ENCODE measurements at places on chromosomes 11 and 22.

DNA sequence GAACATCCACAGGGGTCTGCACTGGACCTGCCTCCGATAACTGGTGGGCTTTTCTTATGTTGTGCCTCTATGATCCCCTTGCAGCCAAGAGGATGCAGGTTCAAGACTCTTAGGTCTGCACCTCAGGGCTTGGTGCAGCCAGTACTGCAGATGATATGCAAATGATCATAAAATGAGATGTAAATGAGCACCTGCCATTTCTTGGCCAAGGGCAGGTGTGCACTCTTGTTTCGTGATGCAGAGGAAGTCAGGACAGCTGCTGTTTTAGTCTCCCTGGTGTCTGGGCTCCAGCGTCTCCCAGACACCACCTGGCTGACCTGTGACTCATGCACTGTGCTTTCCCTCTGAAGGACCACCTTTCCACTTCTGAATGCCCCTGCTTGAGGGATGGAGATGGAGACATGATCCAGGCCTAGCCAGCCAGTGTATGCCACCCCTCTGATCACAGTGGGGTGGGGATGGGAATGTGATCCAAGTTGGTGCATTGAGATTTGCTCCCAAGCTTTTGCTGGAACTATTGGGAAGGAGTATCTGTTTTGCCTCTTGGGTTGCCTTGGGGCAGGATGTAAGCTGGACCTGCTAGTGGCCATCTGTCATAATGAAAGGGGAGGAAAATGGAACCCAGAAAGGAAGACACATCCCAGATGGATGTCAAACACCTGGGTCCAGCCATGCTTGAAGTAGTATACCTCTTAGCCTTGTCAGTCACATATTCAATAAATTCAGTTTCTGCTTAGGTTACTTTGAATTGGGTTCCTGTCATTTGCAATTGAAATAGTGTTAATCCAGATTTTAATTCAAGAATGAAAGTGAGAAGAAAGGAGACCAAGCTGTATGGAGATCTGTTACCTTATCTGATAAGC lies 3.3 kb upstream of the KCNJ11 start:
- no peaks in the 10 kb centered on the region for H3K4me1 ChIP-seq
- H3K27me3 ChIP-seq, result peaks cover 16% of the 10 kb centered on the region
- H3K4me3 ChIP-seq, result no peak overlapping the region
- no peaks in the 10 kb centered on the region for H3K36me3 ChIP-seq

DNA sequence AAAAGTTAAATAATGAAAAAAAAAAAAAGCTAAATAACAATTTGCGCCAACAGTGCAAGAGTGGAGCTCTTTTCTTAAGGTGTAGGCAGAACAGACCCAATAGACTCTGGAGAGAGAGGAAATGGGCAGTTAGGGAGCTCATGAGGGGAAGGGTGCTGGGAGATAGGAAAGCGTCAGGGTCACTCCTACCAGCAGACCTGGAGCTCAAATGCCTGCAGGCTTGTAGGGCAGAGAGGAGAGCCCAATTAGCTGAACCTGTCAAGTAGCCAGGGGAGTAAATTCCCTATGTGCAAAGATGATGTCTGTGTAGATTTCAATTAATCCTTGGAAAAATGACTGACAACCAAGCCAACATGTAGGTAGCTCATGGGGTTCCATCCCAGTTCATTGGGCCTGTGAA lies 73.0 kb downstream of the RAB30 start:
- peaks cover 37% of the 10 kb centered on the region for H3K4me1 ChIP-seq
- H3K27ac ChIP-seq, result no peak overlapping the region
- no peak overlapping the region for H3K4me3 ChIP-seq
- H3K27me3 ChIP-seq, result no peaks in the 10 kb centered on the region
- DNase-seq, result no peak
- peaks cover 18% of the 10 kb centered on the region for H3K36me3 ChIP-seq

GRCh38 chr11:58685973-58686722 lies 45.6 kb downstream of the GLYAT start:
- 0 out of 2 replicates have a peak, but pooled peaks cover 6% of the 10 kb centered on the region for H3K4me1 ChIP-seq
- no peak overlapping the region for H3K4me3 ChIP-seq
- no peak for DNase-seq
- no peak overlapping the region for H3K27ac ChIP-seq
- H3K27me3 ChIP-seq, result peaks cover 5% of the 10 kb centered on the region

DNA sequence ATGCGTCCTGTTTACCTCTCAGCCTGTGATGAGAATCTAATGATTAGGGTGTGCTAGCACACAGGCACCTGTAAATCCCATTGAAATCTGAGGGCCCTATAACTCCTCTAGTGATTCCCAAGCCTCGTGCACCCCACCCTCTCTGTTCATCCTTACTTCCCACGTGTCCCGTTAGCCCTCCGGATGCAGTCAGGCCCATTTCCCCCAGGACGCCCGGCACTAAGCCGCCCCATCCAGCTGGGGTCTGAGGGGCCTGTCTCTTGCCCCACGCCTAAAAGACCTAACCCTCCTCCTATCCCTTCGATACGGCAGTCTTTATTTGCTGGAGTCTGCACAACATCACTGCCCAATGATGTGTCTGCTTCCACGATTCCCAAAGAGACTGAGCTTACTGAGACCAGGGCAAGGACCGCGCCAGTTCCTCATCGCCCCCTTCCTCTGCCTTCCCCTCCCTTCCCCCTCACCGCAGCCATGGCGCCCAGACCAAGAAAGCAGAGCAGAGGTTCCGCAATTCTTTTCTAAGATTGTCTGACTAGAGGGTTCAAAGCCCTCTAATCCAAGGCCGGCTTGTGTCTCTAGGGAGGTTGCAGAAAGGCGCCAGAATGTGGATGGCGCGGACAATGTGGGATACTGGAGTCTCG lies 1.1 kb upstream of the FADS2 start:
- no peaks in the 10 kb centered on the region for H3K36me3 ChIP-seq
- H3K27ac ChIP-seq, result peak overlapping the region; percentile 79
- peak overlapping the region; percentile 91 for H3K4me3 ChIP-seq
- no peak for DNase-seq
- H3K27me3 ChIP-seq, result peaks cover 2% of the 10 kb centered on the region

- no peak overlapping the region for H3K4me3 ChIP-seq
- H3K36me3 ChIP-seq, result no peaks in the 10 kb centered on the region
- no peak for DNase-seq
- H3K27me3 ChIP-seq, result peaks cover 11% of the 10 kb centered on the region
- peaks cover 11% of the 10 kb centered on the region for H3K4me1 ChIP-seq
Observed at GRCh38 chr11:94533696-94534630, 9.8 kb upstream of the FUT4 start.

DNA sequence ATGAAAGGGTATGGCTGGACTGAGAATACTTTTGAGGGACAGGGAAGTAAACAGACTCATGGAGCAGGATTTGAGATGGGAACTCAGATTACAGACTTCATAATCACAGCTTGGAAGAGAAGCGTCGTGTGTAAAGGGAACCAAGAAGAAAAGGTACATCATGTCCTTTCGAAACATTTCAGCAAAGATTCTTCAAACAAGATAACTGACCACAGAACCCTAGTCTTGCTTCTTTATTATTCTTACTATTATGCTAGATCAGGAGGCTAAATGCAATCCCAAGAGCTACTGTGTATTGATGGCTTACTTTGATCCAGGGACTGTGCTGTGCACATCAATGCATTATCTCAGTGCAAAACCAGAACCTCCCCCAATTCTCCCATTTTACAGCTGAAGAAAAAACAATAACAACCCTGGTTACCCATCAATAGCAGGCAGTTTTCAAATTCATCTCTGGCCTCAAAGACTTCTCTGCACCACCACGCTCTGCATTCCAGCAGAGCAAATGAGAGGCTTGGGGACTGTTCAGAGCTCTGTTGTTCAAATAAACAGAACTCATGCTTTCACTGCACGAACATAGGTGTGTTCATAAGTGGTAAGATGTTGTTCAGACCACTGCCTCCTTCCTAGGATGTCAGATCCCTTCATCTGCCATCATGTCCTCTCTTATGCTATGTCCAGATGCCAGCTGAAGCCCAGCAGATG lies 104.8 kb upstream of the NAV2 start:
- H3K4me3 ChIP-seq, result no peak overlapping the region
- H3K27ac ChIP-seq, result no peak overlapping the region
- H3K4me1 ChIP-seq, result peaks cover 15% of the 10 kb centered on the region
- H3K27me3 ChIP-seq, result peaks cover 11% of the 10 kb centered on the region

GRCh38 chr11:64210301-64211020 lies 3.9 kb downstream of the FERMT3 start:
- peaks cover 22% of the 10 kb centered on the region for H3K4me1 ChIP-seq
- no peak overlapping the region for H3K4me3 ChIP-seq
- no peaks in the 10 kb centered on the region for H3K27me3 ChIP-seq
- H3K36me3 ChIP-seq, result peaks cover 6% of the 10 kb centered on the region

DNA sequence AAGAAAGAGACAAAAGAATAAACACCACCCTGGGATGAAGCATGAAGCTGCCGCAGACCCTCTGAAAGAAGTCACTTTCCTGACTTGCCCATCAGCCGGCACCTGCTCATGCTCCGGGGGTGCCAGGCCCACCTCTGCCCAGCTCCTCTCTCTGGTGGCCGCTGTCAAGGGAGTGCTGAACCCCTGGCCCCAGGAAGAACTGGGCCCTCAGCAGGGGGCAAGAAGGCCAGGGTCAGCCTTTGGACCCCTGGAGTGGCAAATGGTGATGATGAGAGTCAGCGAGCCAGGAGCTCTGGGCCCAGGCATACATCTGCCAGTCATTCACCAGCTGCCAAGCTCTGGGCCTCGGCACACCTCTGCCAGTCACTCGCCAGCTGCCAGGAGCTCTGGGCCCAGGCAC lies 17.4 kb downstream of the TTLL8 start:
- peaks cover 30% of the 10 kb centered on the region for H3K27me3 ChIP-seq
- no peaks in the 10 kb centered on the region for H3K4me1 ChIP-seq
- H3K27ac ChIP-seq, result no peak overlapping the region
- H3K36me3 ChIP-seq, result peaks cover 6% of the 10 kb centered on the region
- H3K4me3 ChIP-seq, result no peak overlapping the region

- peaks cover 45% of the 10 kb centered on the region for H3K4me1 ChIP-seq
- no peak for DNase-seq
- H3K27ac ChIP-seq, result peak overlapping the region; percentile 73
- H3K4me3 ChIP-seq, result peak overlapping the region; percentile 72
Observed at GRCh38 chr22:31085493-31085824, 4.3 kb downstream of the SMTN start.

GRCh38 chr22:22485524-22485923 lies 23.0 kb downstream of the ZNF280B start:
- H3K4me1 ChIP-seq, result no peaks in the 10 kb centered on the region
- H3K36me3 ChIP-seq, result no peaks in the 10 kb centered on the region
- no peaks in the 10 kb centered on the region for H3K27me3 ChIP-seq
- no peak for DNase-seq

Data from HFFc6 (cell line).